Cerebellum (tissue), 4 donors: ENCODE measurements at places on chromosomes 3 and 15.

GRCh38 chr15:29270169-29270955 is 740 bp upstream of the NSMCE3 start:
- peak; percentile 30 for DNase-seq

GRCh38 chr15:58403581-58403980 is 28.2 kb upstream of the LIPC start:
- peak; percentile 86 for DNase-seq

GRCh38 chr15:29045717-29046116 is 159.9 kb downstream of the APBA2 start:
- DNase-seq = no peak

- DNase-seq = no peak
These were observed 611 bp upstream of the BNIP2 start for GRCh38 chr15:59689626-59690236.

DNA sequence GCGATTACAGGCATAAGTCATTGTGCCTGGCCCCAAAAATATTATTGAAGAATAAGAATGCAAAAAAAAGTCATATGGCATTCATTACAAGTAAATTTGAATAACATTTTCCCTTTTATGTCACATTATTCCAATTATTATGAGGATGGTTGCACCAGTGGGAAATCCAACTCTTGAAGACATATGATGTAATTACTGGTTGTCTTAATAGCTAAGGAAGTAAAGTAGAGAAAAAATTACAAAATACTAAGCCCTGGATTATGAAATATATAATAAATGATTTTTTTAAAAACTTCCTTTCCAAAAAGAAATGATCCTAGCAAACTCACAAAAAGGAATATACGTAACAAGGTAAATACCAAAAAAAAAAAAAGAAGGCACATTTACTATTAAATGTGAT is 98.9 kb downstream of the FMN1 start:
- DNase-seq = no peak

- DNase-seq = no peak
These were observed 126.6 kb downstream of the IGF1R start for GRCh38 chr15:98774756-98775497.

DNA sequence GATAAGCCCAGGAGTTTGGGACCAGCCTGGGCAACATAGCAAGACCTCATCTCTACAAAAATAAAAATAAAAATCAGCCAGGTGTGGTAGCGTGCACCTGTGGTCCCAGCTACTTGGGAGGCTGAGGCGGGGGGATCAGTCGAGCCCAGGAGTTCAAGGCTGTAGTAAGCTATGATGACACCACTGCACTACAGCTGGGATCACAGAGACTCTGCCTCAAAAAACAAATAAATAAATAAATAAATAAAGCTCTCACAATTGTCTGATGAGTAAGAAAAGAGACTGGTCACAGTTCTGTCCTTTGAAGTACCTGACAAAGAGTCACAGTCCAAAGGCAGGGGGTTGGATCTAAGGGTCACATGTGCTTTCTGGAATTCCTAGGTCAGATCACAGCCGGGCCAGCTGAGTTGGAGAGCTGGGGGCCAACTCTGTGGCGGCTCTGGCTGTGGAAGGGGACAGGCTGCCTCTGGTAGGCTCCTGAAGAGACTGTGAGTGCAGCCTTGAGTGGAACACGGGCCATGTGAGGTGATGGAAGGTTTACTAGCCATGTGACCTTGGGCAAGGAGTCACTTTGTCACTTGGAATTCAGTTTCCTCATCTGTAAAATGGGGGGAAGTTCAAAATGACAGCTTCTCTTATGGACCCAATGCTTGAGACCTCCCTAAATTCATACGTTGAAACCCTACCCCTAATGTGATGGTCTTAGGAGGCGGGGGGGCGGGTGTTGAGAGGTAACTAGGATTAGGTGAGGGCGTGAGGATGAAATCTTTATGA is 47.2 kb downstream of the WHAMM start:
- DNase-seq = no peak
